ENCODE measurements at places on chromosomes 5 and 9. TPM values are rescaled to one million over a fixed set of nuclear protein-coding genes. Genes with fewer than 3 reads are reported as not detected.

Gene C9orf152
- 0.28 TPM for polyA plus RNA-seq

Gene OTP
- polyA plus RNA-seq, result not detected

Gene IFNK
- polyA plus RNA-seq, result not detected

Gene PAPPA
- 4.1 TPM for polyA plus RNA-seq

Gene SLC24A2
- 0.04 TPM for polyA plus RNA-seq

Gene SLC6A3
- 0.41 TPM for polyA plus RNA-seq

Gene TMEM174
- polyA plus RNA-seq, result 22.0 TPM

Gene MZB1
- 0.95 TPM for polyA plus RNA-seq

Gene LRRTM2
- polyA plus RNA-seq, result 2.2 TPM

Gene FOXD4L3
- polyA plus RNA-seq, result not detected

Gene SLC25A46
- polyA plus RNA-seq, result 55.1 TPM

Gene SPINK7
- polyA plus RNA-seq, result 0.25 TPM

Gene SLC36A2
- 6.1 TPM for polyA plus RNA-seq

Gene ADAMTS16
- 88.1 TPM for polyA plus RNA-seq

Gene CLPTM1L
- polyA plus RNA-seq, result 116 TPM

Data from right renal pelvis (tissue), 4 donors.